ENCODE measurements at places on chromosomes 5 and 9.

GRCh38 chr5:79081779-79082178 is 12.2 kb downstream of the BHMT2 start:
- DNase-seq: no peak

DNA sequence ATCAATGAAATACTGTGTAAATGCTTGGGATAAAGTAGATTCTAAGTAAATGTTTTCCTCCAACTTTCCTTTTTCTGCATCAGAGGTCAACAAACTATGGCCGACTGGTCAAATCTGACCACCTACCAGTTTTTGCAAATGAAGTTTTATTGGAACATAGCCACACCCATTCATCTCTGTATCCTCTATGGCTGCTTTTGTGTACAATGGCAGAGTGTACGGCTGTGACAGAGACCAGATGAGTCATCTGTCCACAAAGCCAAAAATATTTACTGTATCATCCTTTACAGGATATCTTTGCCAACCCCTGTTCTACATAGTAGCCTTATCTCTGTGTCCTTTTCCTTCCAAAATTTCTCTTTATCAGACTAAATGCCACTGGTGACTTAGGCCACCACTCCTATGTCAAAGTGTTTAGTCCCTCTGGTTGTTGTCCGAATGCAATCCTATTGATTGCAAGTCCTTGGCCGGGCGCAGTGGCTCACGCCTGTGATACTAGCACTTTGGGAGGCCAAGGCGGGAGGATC is 218.4 kb upstream of the KLF4 start:
- DNase-seq: no peak

GRCh38 chr5:172109749-172110148 is 78.3 kb downstream of the STK10 start:
- no peak for DNase-seq

DNA sequence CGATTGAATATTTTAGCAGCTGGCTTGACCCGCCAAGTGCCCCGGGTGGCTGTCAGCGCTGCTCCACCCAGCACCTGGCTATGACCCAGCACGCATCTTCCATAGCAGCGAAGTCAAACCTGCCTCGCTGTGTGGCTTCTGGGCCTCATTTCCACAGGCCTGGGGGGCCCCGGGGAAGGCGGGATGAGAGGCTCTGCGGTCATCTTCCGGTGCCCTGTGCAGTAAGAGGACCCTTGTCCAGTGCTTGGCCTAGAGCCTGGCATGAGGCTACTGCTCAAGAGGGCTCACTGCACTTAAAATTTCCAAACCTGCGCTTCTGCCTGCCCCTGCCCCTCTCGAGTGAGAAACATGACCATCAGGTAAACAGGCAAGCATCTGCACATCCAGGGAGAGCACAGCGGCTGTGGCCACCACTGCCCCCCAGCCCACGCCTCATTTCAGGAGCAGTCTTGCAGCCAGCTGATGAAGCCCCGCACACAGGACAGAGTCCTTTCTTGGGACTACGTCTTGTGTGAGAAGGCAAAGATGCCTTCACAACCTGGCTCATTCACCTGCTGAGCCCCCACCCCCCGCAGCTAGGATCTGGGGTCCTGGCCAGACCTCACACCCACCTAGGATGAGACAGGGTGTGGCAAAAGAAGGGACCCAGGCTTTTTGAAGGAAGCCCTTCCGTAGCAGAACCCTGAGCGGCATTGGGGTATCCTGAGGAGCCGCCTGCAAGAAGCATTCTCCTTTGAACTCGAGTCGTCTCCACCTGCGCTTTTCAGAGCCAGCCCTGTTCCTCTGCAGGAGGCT is 69.5 kb upstream of the UNC5A start:
- DNase-seq: peak; percentile 15

DNA sequence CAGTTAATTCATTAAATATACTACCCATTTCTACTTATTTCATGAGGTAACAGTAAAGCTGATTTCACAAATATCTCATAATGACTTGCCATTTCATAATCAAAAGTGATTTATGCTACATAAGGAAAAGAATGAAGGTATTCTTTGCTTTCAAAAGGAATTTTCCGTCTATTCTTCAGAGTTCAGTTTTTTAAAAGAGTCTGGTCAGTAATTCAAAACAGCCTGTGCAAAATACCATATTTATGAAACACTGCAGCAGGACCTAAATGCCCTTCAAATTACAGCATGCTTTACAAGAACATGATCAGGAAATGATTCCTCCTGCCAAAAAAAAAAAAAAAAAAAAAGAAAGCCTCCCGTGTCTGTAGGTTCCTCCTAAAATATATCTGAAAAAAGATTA is 154.7 kb downstream of the KIAA0825 start:
- DNase-seq: no peak

GRCh38 chr5:56829137-56829908 is 14.0 kb downstream of the MAP3K1 start:
- no peak for DNase-seq

GRCh38 chr5:90613459-90613858 is 54.9 kb downstream of the ADGRV1 start:
- DNase-seq: no peak

GRCh38 chr9:108636013-108636412 is 219.8 kb downstream of the ACTL7B start:
- DNase-seq: no peak

DNA sequence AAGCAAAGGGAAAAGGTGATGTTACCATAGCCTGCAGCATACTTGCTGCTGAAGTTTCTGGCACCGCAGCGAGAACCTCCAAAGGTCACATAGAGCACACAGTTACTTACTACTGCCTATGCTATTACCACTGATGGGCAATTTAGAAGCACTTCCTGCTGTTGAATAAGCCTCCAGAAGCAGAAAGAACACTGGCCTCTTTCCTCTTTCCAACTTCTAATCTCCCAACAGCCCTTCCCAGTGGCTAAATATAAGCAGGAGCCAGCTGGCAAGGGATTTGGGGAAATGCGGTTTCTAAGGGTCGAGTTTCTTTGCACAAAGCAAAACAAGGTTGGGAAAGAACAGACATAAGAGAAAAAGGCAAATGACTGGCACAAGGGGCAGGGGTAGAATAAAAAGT is 669.2 kb upstream of the ACO1 start:
- peak; percentile 42 for DNase-seq

- DNase-seq: peak; percentile 8
Observed at GRCh38 chr5:30069441-30070263, 1123.8 kb upstream of the CDH6 start.

GRCh38 chr5:157160001-157160400 is 6.1 kb downstream of the GARIN3 start:
- DNase-seq: no peak

DNA sequence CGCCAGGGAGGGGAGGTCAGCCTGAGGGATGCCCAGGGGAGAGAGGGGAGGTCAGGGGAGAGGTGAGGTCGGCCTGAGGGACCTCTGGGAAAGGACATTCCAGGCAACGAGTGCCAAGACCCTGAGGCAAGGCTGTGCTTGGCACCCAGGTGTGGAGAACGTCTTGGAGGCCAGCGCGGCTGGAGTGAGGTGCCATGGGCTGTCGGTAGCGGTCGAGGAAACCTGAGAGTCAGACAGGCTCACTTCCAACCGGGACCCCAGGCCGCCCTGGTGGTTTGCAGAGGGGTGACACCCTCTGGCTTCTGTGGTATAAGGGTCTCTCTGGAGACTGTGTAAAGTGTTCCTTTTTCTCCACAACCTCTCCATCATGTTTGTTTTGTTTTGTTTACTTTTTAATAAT is 82.9 kb downstream of the CACNA1B start:
- DNase-seq: peak; percentile 43

- DNase-seq: no peak
Observed at GRCh38 chr5:177421062-177421798, 5.2 kb upstream of the GRK6 start.

DNA sequence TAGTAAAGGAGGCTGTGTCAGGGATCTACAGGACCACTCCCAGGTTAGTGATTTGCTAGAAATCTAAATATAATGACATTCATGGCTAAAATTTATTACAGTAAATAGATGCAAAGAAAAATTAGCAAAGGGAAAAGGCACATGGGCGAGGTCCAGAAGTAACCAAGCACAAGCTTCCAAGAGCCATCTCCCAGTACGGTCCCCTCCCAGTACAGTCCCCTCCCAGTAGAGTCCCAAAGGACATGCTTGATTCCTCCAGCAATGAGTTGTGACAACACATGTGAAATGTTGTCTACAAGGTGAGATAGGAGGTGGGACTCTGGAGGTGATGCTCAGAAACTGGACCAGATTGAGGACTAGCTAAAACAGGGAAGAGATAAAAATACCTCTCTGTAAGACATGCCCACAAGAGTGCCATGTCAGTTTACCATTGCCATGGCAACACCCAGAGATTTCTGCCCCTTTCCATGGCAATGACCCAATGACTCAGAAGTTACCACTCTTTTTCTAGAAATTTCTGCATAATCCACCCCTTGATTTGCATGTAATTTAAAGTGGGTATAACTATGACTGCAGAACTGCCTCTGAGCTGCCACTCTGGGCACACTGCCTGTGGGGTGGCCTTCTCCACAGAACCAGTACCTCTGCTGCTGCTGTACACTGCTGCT is 27.9 kb upstream of the CEMIP2 start:
- DNase-seq: no peak

DNA sequence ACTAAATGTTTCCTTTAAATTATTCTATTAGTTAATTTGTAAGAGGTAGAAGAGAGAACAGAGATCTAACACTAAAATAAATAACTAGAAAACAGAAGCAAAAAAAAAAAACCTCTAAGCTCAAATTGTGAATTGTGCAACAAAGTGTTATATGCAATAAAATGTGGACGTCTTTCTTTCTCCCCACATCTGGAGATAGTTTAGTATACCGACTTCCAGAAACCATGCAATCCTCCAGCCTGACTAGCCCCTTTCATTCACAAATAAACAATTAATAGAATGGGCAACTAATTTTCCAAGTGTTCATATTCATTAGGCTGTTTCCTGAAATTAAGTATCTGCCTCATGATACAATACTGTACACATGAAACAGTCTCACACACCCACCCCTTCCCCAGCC is 258.5 kb downstream of the BNC2 start:
- no peak for DNase-seq
